Cardiac fibroblast (primary cell): ENCODE measurements at places on chromosomes 6 and 20.

DNA sequence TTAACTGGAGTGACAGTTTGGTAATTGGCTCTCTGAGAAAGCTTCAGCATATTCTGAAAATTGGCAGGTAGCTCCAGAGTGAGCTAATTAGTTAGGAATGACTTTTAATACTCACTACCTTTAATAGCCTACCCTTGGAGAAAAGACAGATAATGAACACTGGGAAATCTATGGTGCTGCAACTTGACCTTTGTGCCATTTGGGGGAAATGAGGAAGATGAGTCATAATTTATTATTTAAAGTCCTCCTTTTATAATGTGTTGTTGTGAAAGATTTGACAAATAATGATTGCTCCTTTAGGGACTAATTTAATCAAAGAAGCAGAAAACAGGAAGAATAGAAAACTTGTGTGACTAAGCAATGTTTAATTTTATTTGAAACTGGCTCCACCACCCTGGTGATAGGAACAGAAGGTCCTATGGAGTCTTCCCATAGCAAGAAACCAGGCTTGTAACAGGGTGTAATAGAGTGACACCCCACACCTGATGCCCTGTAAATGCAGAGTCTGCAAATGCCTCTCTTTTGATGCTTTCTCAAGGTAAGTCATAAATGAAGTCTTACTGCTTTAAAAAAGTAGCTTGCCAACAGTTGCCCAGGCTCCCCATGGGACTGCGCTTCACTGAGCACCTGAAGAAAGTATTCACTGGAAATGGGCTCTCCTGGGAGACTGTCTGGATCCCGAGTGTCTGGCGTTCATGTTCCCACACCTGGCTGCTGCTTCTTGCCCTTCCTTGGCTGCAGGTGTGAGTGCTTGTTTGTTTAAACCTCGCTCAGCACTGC lies 134.4 kb downstream of the LRRC1 start:
- peak; percentile 23 for DNase-seq

DNA sequence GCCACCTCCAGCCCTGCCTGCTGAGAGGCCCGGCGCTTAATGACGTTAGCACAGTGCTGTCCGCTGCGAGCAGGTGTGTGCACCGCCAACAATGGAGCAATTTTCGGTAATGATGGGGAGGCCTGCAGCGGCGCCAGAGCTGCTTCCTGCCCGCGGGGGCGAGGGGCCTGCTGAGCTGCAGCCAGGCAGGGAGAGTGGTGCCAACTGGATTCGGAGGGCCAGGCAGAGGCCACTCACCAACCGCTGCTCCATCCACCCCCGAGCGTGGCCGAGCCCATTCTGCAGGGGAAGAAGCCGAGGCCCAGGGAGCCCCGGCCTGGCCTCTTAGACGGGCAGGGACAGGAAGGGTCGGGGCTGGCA lies 9.6 kb downstream of the HRH3 start:
- DNase-seq, result no peak

DNA sequence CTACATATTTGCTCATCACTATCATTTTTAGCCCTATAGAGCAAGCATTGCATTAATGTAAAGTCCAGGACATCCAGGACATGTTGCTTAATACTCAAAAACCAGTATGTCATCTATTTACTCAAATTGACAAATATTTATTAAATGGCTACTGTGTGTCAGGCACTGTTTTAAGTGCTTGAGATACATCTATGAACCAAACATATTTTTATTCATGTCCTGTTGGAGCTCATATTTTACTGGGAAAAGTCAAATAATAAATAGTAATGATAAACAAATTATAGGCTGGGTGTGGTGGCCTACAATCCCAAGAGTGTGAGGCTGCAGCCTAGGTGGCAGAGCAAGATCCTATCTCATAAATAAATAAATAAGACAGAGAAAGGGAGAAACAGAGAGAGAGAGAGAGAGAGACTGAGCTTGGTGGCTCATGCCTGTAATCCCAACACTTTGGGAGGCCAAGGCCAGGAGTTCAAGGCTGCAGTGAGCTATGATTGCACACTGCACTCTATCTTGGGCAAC lies 227.9 kb downstream of the GJA1 start:
- no peak for DNase-seq

- DNase-seq, result no peak
Observed at GRCh38 chr6:156683821-156684220, 93.4 kb upstream of the ARID1B start.

DNA sequence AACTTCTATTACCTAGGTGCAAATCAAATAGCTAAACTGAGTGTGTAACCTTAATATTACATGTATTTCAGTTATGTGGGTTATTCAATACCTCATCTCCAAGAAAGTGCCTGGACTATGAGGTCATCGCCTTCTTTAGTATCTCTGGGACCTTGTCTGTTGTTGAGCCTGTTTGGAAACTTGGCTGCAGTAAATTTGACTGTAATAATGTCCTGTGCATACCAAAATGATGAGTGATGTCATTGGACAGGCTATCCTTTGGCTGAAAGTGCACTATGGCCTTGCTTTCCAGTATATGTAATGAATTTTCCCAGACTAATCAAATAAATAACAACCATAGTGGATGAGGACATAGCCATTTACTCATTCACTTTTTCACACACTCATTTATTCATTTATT lies 455.1 kb downstream of the ADGRB3 start:
- peak; percentile 96 for DNase-seq

- peak; percentile 73 for DNase-seq
Observed at GRCh38 chr6:25942561-25943147, 12.2 kb upstream of the SLC17A2 start.

- DNase-seq, result peak; percentile 16
Observed at GRCh38 chr6:14092838-14093789, 24.5 kb upstream of the CD83 start.

GRCh38 chr20:50992336-50992732 lies 30.6 kb downstream of the KCNG1 start:
- DNase-seq, result no peak

- peak; percentile 46 for DNase-seq
Observed at GRCh38 chr6:45710304-45710821, 305.3 kb downstream of the CLIC5 start.

DNA sequence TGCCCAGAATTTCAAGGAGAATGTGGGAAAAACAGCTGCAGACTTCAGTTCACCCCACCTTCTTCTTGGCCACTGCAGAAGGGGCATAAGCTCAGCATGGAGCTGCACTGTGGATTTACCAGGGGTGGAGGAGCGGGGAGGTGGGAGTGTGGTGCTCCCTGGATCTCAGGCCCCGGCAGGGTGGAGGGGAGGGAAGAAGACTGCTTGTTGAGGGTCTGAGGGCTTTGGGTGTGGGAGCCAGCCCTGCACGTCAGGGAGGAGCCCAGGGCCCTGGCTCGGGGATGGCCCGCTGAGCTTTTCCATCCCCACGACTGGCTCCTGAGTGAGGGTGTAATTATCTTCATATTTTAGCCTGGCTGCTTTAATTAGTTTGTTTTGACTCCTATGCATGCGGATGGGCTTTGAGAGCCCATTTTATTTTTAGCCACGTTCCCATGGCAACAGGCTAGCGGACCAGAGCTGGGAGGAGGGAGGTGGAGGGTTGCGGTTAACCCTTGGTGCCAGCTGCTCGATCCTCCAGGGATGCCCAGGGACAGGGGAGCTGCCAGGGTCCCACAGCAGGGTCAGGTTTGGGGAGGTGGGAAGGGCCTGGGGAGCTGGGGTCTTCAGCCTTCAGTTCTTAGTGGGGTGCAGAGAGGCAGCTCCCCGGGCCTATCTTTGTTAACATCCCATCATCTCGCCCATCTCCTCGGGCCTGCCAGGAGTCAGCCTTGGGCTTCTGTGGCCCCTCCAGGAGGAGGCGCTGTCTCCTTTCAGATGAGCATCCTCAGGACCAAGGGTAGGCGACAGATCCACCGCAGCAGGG lies 68.2 kb downstream of the RAB44 start:
- DNase-seq, result peak; percentile 90

DNA sequence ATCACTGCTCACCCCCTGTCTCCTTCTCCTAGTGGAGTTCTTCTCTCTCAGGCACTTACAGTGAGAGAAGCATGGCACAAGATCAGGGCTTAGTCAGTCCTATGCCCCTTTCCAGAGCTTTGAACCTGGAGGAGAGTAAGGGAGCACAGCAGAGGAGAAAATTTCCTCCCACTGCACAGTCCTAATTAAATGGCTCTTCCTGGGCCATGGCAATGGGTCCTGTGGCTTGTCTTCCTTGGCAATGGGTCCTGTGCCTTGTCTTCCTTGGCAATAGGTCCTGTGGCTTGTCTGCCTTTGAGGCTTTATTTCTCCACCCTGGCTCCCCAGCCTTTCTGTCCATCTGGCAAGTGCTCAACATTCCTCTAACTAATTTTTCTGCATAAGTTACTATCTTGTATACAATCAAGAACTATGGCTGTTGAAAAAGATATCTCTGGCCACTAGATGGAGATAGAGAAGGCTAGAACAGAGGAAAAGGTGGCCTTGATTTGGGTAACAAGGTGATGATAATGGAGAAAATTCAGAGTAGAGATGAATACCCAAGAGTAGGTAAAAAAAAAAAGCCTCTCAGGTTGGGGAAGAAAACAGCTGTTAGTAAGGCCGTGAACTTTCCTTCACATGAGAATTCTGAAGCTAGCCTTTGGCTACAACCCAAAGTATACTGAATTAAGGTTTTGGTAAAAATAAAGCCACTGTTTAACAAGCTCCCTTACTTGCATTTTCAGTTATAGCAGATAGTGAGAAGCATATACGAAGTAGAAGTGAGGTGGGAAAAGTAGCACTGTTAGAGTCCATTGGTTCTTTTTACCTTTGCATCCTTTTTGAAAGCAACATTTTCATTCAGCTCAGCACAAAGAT lies 504.9 kb downstream of the DOK5 start:
- DNase-seq, result no peak

- no peak for DNase-seq
Observed at GRCh38 chr6:119025793-119026192, 52.7 kb downstream of the FAM184A start.

- no peak for DNase-seq
Observed at GRCh38 chr6:164150232-164150631, 735.7 kb downstream of the QKI start.

DNA sequence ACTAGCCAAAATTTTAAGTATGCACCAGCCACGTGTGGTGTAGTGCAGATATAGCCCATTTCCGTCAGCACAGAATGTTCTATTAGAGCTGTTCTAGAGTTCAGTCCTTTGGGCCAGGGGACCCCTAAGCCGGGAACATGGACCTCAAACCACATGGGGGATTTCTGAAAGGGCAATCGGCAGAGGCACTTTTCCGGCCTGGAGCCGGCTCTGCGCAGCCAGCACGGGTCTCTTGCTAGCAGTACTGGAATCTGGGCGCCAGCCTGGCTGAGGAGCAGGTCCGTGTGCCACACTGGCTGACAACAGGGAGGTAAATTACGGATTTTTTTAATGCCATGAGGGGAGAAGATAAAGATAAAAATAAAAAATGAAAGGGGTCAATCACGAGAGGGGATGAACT lies 120.5 kb downstream of the SULF2 start:
- no peak for DNase-seq

- DNase-seq, result peak; percentile 11
Observed at GRCh38 chr6:55141611-55142010, 32.7 kb upstream of the HCRTR2 start.

DNA sequence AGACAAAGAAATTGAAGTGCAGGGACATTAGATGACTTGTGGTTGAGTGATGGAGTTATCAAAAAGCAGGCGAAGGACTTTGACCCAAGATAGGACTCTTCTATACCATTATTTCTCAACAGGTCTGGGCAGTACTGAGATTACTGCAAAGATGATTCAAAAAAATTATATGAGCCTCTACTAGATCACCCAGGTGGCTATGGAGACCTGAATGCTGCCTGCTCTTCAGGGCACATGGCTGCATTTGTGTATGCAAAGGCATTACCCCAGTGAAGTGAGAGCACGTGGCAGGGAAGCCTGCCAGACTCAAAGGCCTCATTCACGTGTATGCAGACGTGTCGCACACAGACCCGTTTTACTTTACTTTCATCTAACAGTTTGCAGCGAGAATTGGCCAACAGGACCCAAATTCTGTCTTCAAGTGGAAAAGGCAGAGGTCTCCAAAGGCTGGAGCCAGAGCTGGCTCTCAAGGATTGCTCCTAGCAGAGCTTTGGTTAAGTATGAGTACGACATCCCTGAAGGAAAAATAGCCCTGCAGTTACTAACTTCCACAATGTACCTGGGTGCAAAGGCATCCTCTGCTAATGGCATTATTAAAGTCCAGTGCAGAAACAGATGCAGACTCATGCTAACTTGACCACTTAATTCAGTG lies 113.8 kb upstream of the ARMC2 start:
- no peak for DNase-seq

GRCh38 chr6:166244353-166245045 lies 63.7 kb downstream of the PRR18 start:
- no peak for DNase-seq
